ENCODE measurements at places on chromosomes 2 and 18. TPM values are rescaled to one million over a fixed set of nuclear protein-coding genes. Genes with fewer than 3 reads are reported as not detected.

DNA sequence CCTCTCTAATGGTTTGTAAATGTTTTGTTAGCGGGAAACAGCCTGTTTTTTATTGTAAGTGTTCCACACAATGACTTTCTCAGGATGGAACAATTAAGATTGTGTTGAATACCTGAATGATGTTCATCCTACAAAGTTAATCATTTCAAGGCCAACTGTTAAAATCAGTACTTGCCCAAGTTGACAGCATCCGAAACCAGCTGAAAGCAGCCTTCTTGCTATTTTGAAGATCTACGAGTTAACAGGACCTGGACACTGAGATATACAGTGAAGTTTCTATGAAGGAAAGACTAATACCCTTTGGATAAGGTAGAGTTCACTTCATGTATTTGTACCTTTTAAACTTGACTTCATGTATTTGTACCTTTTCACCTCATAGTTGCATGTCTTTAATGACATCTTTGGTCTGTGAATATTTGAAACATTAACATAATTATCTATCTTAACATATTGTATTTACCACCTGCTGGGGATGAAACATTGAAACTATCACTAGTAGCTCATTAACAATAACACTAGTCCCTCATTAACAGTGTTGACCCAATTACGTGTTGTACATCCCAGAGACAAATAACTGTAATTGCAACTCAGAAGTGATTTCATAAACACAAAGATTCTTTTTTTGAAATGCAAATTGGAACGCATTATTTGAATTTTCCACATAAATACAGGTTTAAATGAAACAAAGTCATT lies 556.0 kb upstream of the MEX3C start:
- DNase-seq = no peak

DNA sequence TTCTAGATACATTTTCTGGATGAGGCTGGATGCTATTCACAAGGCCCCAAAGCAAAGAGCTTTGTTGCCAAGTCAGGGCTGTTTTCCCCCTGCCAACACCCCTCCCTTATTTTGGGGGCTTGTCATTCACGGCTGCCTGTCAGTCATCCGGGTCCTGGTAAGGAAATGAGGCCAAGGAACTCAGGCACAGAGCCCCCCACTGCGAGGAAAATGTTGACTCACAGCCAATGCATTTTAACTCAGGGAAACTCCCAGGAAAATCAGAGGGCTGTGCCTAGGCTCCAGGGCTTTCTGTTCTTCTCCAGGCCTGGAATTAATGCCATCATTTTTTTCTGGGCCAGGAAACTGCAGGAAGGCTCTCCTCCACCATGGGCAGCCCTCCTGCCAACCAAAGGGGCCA lies 241.1 kb downstream of the SMAD2 start:
- no peak for DNase-seq

DNA sequence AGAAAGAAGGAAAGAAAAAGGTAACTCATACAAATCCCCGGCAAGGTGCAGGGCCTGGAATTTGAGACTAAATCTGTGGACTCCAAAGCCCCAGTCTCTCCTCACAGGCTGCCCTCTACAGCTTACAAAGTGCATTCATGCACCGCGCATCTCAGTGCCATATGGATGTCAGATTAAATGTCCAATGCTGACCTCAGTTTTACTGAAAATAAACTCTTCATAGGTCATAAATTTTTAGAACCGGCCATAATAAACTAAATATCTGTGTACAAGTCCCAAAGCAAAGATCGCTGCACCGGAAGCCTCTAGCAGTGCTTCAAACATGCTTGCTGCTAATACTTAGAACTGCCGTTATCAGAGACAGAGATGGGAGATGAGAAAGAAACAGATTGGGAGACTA lies 17.7 kb downstream of the ST6GAL2 start:
- DNase-seq = peak; percentile 47

DNA sequence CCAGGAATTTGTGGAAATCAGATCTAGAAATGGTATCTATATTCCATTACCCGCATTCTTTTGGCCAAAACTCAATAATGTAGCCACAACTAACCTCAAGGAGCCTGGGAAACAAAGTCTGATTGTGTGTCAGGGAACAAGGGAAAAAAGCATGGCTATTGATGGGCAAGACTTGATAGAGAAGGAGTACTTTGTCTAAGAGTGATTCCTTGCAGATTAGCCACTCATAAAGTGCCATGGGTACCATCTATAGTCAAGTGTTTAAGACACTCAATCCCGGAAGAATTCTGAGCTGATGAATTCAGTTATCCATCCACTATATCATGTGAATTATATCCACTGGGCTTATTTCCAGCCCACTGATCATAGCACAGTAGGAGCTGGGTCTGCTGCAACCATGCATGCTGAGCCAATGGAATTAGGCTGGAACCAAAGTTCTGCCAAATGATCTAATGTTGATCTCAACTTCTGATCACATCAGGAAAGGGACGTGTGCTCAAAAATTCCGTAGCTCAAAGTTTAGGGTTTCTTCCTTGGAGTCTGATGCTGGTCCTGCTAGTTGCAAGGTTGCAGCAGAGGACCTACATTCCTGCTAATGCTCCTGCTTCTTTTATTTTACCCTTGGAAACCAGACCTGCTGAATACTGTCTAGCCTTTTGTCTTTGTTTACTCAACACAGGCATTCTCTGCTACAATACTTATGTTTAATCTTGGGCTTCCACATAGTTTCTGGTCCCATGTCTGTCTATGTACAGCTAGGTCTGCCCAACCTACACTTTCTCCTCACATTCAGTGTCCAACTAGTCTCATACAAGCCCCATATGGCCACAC lies 629.7 kb downstream of the IRS1 start:
- DNase-seq = no peak

GRCh38 chr2:189635353-189635752 lies 25.9 kb upstream of the ASNSD1 start:
- DNase-seq = no peak

DNA sequence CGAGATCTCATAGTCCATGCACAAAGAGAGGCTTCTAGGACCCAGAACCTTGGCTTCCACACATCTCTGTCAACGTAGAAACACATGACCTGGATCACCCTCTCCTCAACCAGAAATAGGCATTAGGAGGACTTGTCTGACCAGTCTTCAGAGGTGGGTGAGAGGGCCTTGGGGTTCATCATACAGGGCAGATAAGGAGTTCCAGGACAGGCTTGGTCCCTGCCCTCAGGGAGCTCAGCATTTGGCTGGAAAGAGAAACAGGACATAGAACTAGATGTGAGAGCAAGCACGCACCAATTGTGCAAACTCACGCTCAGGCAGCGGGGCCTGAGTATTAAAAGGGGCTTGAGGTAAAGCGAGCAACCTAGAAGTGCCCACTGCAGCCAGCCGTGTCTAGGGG lies 28.6 kb upstream of the NOTO start:
- no peak for DNase-seq

DNA sequence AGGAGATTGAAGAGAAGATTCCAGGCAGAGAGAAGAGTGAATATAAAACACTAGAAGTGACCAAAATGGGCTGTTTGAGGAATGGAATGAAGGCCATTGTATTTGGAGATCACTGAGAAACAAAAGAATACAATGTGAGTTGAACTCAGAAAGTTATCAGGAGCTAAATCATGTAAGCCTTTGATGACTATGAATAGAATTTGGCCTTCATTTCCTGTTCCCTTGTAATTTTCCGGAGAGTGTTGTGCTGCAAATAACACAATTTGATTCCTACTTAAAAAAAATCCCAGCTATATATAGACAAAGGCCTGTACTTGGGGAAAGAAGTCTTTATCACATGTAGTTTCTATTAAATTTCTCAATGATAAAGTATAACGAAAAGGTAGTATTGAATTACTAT lies 33.7 kb upstream of the KYNU start:
- no peak for DNase-seq

GRCh38 chr2:240921311-240921994 lies 15.3 kb downstream of the CROCC2 start:
- peak; percentile 59 for DNase-seq

- DNase-seq = no peak
Measured at GRCh38 chr18:23399067-23399466, 54.0 kb upstream of the RIOK3 start.

GRCh38 chr18:28684746-28685355 lies 507.9 kb upstream of the CDH2 start:
- no peak for DNase-seq

GRCh38 chr2:20414806-20415205 lies 32.1 kb upstream of the RHOB start:
- no peak for DNase-seq

DNA sequence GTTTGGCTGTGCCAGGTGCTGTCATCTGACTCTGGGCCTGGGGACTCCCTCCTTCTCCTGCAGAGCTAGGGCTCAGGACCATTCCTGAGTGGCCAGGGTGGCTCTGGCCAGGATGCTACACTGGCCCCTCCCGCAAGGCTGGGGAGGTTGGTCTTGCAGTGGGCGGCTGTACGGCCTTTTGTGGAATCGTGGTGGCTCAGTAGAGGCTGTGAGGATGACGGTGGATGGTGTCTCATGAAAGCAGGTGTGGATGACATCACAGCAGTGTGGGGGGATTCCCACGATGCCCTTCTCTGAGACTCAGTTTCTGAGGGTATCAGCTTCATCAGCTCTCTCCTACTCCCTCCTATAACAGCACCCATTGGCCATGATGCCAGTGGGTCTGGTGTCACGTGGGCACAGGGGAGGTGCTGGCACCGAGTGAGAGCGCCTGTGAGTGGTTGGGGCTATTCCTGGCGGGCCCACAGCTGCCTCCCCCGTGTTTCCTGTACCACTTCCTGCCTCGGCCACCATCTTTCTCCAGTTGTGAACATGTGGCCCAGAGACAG lies 144.2 kb upstream of the HDAC4 start:
- DNase-seq = no peak

- DNase-seq = no peak
Measured at GRCh38 chr2:63763391-63763941, 78.2 kb upstream of the UGP2 start.

- DNase-seq = no peak
Measured at GRCh38 chr2:157789256-157789655, 86.9 kb downstream of the ACVR1 start.

DNA sequence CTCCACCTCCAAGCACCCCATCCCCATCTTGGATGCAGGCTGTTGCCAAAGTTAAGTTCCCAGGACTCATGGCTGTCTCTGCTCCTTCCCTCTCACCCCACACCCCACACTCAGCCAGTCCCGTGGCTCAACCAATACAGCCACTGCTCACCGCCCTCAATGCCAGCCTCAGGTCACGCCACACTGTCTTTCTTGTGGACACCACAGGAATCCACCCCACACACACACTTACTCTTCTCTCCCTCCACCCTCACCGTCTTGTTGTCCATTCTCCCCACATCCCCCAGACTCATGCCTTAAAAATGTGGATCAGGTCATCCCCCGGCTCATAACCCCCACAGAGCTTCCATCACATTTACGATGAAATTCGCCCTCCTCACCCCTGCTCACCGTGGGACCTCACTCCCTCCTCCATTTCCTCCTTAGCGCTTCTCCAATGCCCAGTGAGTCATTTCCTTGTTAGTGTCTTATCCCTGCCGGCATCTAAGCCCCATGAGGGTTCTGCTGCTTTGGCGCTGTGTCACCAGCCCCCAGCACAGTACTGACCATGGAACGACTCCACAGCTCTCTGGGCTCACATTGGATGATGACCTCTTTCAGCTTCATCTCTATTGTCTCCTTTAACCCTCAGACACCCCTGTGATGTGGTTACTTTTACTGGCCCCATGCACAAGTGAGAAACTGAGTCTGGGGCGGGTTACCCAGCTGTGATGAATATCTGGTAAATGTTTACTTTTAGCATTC lies 13.8 kb downstream of the MLPH start:
- DNase-seq = no peak

DNA sequence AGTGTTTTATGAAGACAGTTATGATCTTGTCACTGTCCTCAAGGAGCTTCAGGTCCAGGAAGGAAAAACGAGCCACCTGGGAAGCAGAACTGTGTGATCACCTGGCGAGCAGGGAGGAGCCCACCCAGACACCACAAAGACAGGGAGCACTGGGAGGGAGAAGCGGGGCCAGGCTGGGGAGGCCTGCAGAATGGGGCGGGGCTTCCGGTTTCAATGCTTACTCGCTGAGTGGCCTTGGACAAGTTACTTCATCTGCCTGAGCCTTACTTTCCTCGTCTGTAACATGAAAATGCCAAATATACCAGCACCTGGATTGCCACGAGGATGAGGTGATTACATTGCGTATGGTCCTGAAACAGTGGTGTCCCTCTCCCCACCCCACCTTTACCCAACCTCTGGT lies 227.5 kb downstream of the ANKRD30B start:
- no peak for DNase-seq

GRCh38 chr2:100767224-100767653 lies 52.7 kb upstream of the NPAS2 start:
- no peak for DNase-seq

DNA sequence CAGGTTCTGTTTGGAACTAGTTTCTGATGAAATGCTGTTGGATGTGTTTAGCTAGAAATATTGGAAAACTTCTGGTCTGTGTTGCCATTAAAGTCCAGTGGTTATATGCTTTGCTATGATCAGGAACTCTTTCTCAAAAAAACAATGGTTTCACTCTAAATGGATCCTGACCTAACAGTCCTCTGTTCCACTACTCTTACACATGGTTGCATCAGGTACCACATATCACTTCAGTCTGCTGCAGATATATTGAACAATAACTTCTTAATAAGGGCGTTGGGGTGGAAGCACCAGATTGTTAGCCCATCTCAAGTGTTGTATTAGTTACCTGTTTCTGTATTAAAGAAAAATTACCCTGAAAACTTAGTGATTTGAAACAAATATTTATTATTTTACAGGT lies 676.6 kb upstream of the GCFC2 start:
- DNase-seq = no peak

GRCh38 chr2:189627789-189628188 lies 33.5 kb upstream of the ASNSD1 start:
- DNase-seq = no peak

ADGRF3 gene
- 2.2 TPM for total RNA-seq

C1GALT1C1L gene
- total RNA-seq = 5.8 TPM

HNMT gene
- total RNA-seq = 15.7 TPM

EMX1 gene
- 11.3 TPM for total RNA-seq

MRPL30 gene
- 19.1 TPM for total RNA-seq

SPHKAP gene
- total RNA-seq = 1.5 TPM

ZSWIM2 gene
- 5.0 TPM for total RNA-seq

C2orf42 gene
- total RNA-seq = 61.6 TPM

FOXD4L1 gene
- total RNA-seq = 0.55 TPM

SERPINB8 gene
- total RNA-seq = 7.2 TPM

IL1F10 gene
- 0.68 TPM for total RNA-seq

PLCL1 gene
- 2.4 TPM for total RNA-seq

IL36A gene
- total RNA-seq = not detected

MROH2A gene
- total RNA-seq = 5.3 TPM

KCNG3 gene
- 12.4 TPM for total RNA-seq

All from testis (tissue), 5 donors.